GM12878 (cell line): ENCODE measurements at places on chromosomes 16 and 17. TPM values are rescaled to one million over a fixed set of nuclear protein-coding genes. Genes with fewer than 3 reads are reported as not detected.

GRCh38 chr17:44591206-44591605 is 33.9 kb downstream of the FZD2 start:
- H3K4me1 ChIP-seq, result no peaks in the 10 kb centered on the region
- H3K36me3 ChIP-seq, result no peaks in the 10 kb centered on the region
- no peak overlapping the region for H3K27ac ChIP-seq

- peaks cover 40% of the 10 kb centered on the region for H3K4me1 ChIP-seq
- H3K4me3 ChIP-seq, result no peak overlapping the region
- H3K36me3 ChIP-seq, result peaks cover 36% of the 10 kb centered on the region; the same call in 1 of the 2 replicates
- no peak for DNase-seq
- no peaks in the 10 kb centered on the region for H3K27me3 ChIP-seq
Measured at GRCh38 chr17:42334677-42335076, 46.4 kb downstream of the STAT5A start.

DNA sequence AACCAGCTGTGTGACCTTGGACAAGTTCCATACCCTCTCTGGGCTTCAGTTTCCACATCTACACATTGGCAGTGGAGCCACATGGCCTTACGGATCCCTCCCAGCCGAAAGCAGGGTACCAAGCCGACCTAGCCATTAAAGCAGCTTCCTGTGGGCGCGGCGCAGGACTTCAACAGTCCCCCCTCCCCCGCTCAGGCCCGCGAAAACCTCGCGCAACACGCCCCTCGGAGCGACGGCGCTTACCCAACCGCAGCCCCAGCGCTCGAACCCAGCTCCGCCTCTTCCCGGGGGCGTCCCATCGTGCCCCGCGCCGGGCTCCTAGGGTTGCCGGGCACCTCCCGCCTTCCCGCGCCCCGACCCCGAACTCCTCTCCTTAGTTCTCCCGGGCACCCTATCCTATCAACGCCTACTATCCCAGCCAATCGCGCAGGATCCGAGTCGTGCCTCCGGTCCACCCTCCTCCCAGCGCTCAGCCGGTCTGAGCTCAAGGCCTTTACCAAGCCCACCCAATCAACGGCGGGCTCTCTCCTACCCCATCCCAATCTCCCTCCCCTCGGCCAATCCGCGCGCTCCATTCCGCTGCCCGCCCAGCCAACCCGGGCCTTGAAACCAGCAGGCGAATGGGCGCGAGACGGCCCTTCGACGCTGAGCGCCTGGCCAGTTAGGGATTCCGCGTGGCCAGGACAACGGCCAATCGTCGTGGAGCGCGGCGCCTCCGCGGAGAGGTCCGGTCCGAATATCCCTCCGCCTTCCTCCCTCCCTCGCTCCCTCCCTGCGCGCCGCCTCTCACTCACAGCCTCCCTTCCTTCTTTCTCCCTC is at the start of gene KPNB1:
TSS of gene KPNB1 (plus strand) at position 767 of the 819 bp plus-strand sequence. CDS start 326 bp downstream, outside the sequence.
- H3K27ac ChIP-seq, result peak within 1 kb of the TSS; percentile 99
- peak within 1 kb of the TSS; percentile 84 for H3K4me3 ChIP-seq
- no peaks in the 10 kb centered on the region for H3K27me3 ChIP-seq
- peaks cover 22% of the 10 kb centered on the region for H3K4me1 ChIP-seq

- no peak overlapping the region for H3K27ac ChIP-seq
- H3K4me3 ChIP-seq, result no peak overlapping the region
- DNase-seq, result no peak
- peaks cover 6% of the 10 kb centered on the region for H3K36me3 ChIP-seq
- H3K27me3 ChIP-seq, result no peaks in the 10 kb centered on the region
Measured at GRCh38 chr17:4003501-4004421, 39.5 kb upstream of the ATP2A3 start.

- no peaks in the 10 kb centered on the region for H3K36me3 ChIP-seq
- H3K27ac ChIP-seq, result peak overlapping the region; percentile 82
Measured at GRCh38 chr17:7133424-7133823, 18.8 kb upstream of the ASGR2 start.

GRCh38 chr16:89837014-89837546 is 8.8 kb downstream of the SPIRE2 start:
- H3K36me3 ChIP-seq, result no peaks in the 10 kb centered on the region
- DNase-seq, result no peak
- no peaks in the 10 kb centered on the region for H3K4me1 ChIP-seq
- no peaks in the 10 kb centered on the region for H3K27me3 ChIP-seq
- H3K27ac ChIP-seq, result no peak overlapping the region

DNA sequence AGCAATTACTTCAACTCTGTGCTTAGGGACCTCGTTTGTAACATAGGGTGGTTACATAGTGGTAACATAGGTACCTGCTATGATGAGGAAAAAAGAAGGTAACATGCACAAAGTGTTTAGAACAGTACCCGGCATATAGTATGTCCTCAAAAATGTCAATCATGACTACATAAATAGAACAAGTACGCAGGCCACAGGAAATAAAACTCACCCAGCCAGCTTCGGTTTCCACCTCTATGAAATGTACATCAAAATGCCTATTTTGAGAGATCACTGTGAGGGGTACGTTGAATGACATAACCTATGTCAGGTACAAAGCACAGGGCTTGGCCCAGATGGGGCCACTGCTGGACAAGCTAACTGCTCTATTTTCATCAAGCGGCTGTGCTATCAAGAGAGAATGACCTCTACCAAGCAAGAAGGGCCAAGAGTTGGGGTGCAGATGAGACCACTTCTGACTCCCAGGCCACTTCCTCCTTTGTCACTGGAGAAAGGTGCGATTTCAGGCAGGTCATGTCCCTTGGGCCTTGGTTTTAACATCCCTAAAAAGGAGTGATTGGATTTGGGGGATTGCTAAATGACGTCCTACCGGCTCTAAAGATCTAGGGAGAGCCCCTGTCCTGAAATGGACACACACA is 45.4 kb downstream of the WSB1 start:
- peak overlapping the region; percentile 53; the same call in 1 of the 2 replicates for H3K4me3 ChIP-seq
- no peaks in the 10 kb centered on the region for H3K27me3 ChIP-seq
- peak overlapping the region; percentile 78 for H3K27ac ChIP-seq
- no peaks in the 10 kb centered on the region for H3K36me3 ChIP-seq

- H3K27ac ChIP-seq, result no peak overlapping the region
- DNase-seq, result peak; percentile 43
- no peaks in the 10 kb centered on the region for H3K27me3 ChIP-seq
- no peak overlapping the region; the same call in 1 of the 2 replicates for H3K4me3 ChIP-seq
- H3K4me1 ChIP-seq, result peaks cover 15% of the 10 kb centered on the region
Measured at GRCh38 chr16:85735225-85735635, 15.7 kb downstream of the C16orf74 start.

GRCh38 chr16:19929062-19929511 is 44.4 kb upstream of the GPRC5B start:
- no peaks in the 10 kb centered on the region for H3K27me3 ChIP-seq
- no peak overlapping the region for H3K27ac ChIP-seq
- DNase-seq, result no peak
- no peak overlapping the region for H3K4me3 ChIP-seq

DNA sequence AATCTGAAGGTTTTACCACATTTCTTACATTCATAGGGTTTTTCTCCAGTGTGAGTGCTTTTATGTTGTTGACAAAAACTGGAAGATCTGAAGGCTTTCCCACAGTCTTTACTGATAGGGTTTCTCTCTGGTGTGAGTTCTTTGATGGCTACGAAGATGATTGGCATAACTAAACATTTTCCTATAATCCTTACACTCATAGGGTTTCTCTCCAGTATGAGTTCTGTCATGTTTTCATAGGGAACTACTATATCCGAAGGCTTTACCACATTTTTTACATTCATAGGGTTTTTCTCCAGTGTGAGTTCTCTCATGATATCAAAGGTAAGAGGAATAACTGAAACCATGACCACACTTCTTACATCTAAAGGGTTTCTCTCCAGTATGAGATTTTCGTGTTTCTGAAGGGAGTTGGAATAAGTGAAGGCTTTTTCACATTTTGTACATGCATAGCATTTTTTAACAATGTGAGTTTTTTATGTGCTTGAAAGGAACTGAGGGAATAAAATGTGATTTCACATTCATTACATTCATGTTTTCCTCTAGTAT is 1987.7 kb downstream of the TP53TG3F start:
- no peak overlapping the region for H3K4me3 ChIP-seq
- no peak overlapping the region for H3K27ac ChIP-seq
- H3K36me3 ChIP-seq, result no peaks in the 10 kb centered on the region
- H3K27me3 ChIP-seq, result no peaks in the 10 kb centered on the region
- no peaks in the 10 kb centered on the region for H3K4me1 ChIP-seq

DNA sequence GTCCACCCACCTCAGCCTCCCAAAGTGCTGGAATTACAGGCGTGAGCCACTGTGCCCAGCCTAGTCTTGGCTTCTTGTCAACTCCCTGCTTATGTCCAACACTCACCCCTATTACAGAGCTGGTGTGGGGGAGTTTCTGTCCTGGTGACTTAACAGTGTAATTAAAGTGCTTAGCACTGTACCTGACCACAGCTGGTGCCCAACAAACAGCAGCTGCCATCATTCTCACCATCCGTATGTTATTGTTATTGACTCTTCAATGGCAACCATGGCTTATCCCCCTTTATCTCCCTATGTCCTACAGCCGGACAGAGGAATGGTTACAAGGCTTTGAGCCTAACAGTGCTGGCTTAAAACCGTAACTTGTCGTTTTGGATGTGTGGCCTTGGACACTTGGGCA is 17.0 kb upstream of the BRCA1 start:
- no peaks in the 10 kb centered on the region for H3K4me1 ChIP-seq
- no peak overlapping the region for H3K27ac ChIP-seq
- DNase-seq, result no peak
- H3K36me3 ChIP-seq, result no peaks in the 10 kb centered on the region
- H3K4me3 ChIP-seq, result no peak overlapping the region
- no peaks in the 10 kb centered on the region for H3K27me3 ChIP-seq

GRCh38 chr17:56902348-56902747 is 11.5 kb downstream of the TRIM25 start:
- H3K4me3 ChIP-seq, result no peak overlapping the region
- H3K4me1 ChIP-seq, result peaks cover 23% of the 10 kb centered on the region
- H3K27ac ChIP-seq, result no peak overlapping the region
- DNase-seq, result no peak

DNA sequence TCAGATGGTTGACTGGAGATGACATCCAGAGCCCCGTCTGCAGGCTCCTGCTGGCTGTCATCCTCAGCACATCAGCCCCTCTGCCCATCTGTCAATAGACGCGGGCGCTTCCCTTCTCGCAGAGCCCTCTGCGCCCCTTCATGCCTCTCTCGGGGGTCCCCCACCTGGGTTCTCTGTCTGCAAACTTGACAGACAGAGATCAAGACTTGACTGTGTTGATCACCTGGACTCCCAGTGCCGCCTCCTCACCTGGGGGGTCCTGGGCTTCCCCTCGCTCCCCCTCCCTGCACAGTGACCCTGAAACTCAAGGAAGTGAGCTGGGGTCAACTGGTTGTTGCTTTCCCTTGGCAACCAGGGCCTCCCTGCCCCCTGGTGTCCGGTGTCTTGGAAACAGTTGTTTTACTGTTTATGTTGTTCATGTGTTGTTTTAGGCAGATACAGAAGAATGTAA is 31.9 kb downstream of the RNF213 start:
- no peaks in the 10 kb centered on the region for H3K27me3 ChIP-seq
- H3K4me3 ChIP-seq, result no peak overlapping the region
- no peak overlapping the region for H3K27ac ChIP-seq
- no peak for DNase-seq
- H3K36me3 ChIP-seq, result peaks cover 48% of the 10 kb centered on the region

Gene AGRP
- polyA plus RNA-seq, result 0.72 and 0.89 TPM in 2 replicates

Gene BTBD17
- not detected in 2 replicates for polyA plus RNA-seq

Gene MMP2
- 0.37 and 1.1 TPM in 2 replicates for polyA plus RNA-seq

Gene TBX4
- polyA plus RNA-seq, result not detected in 2 replicates

Gene MYOCD
- 0.11 TPM in 1 of 2 replicates, not detected in the other for polyA plus RNA-seq

Gene HOXB7
- 4.8 and 5.3 TPM in 2 replicates for polyA plus RNA-seq

Gene CES1
- not detected in 2 replicates for polyA plus RNA-seq
